Aortic smooth muscle cell (primary cell): ENCODE measurements at places on chromosomes 1 and 21. TPM values are rescaled to one million over a fixed set of nuclear protein-coding genes. Genes with fewer than 3 reads are reported as not detected.

Gene MTMR11
- total RNA-seq = 6.3 and 10.1 TPM in 2 replicates

Gene CD34
- total RNA-seq = 0.53 and 1.5 TPM in 2 replicates

Gene KRTAP11-1
- total RNA-seq = not detected in 2 replicates

Gene ZFYVE9
- 23.5 and 26.9 TPM in 2 replicates for total RNA-seq

Gene PLA2G2E
- not detected in 2 replicates for total RNA-seq

Gene OR6N1
- not detected in 2 replicates for total RNA-seq

Gene MMP23B
- 1.7 and 1.8 TPM in 2 replicates for total RNA-seq

Gene CTNNBIP1
- total RNA-seq = 22.6 and 23.5 TPM in 2 replicates

Gene KISS1
- not detected in 2 replicates for total RNA-seq

Gene AQP10
- under 0.01 and 0.06 TPM in 2 replicates for total RNA-seq

Gene LRRC8B
- 0.75 and 2.1 TPM in 2 replicates for total RNA-seq

Gene FAM131C
- total RNA-seq = 0.31 and 0.53 TPM in 2 replicates

Gene SH2D1B
- not detected in 2 replicates for total RNA-seq

Gene TTC22
- under 0.01 TPM in 1 of 2 replicates, not detected in the other for total RNA-seq

Gene PRXL2B
- total RNA-seq = 10.9 and 11.1 TPM in 2 replicates

Gene AGBL4
- total RNA-seq = not detected in 2 replicates

Gene MX2
- 0.44 and 0.92 TPM in 2 replicates for total RNA-seq

Gene TMEM82
- not detected in 2 replicates for total RNA-seq

Gene DTL
- total RNA-seq = 11.4 and 20.7 TPM in 2 replicates

Gene LMOD1
- total RNA-seq = 25.8 and 61.5 TPM in 2 replicates

Gene PRKAA2
- 6.3 and 7.3 TPM in 2 replicates for total RNA-seq

Gene CACNA1S
- not detected in 2 replicates for total RNA-seq

Gene TRPM2
- total RNA-seq = under 0.01 TPM in 1 of 2 replicates, not detected in the other
